Activated T-helper 17 cell treated with anti-CD3 and anti-CD28 coated beads, Interleukin-2, amount 50 U/mL, for 72 hours (primary cell): ENCODE measurements at places on chromosomes 2 and 18. TPM values are rescaled to one million over a fixed set of nuclear protein-coding genes. Genes with fewer than 3 reads are reported as not detected.

The PDE1A gene
- total RNA-seq: not detected

The GAL3ST2 gene
- 4.1 TPM for total RNA-seq

The WNT10A gene
- total RNA-seq: 1.0 TPM

The C2orf92 gene
- total RNA-seq: 51.2 TPM

The TMEM237 gene
- total RNA-seq: 22.0 TPM

The FBXO48 gene
- 2.3 TPM for total RNA-seq

The MRPS5 gene
- total RNA-seq: 76.0 TPM

The HIBCH gene
- total RNA-seq: 44.9 TPM

The MAPK4 gene
- not detected for total RNA-seq
